CD4-positive, alpha-beta T cell treated with Interleukin-15 for 1 hour (primary cell): ENCODE measurements at places on chromosomes 2 and 18.
A peak's percentile ranks its signal among the peaks of the same experiment; 100 is the strongest.

- no peak for DNase-seq
These were observed 4.5 kb downstream of the ANKRD53 start for GRCh38 chr2:70982971-70983370.

DNA sequence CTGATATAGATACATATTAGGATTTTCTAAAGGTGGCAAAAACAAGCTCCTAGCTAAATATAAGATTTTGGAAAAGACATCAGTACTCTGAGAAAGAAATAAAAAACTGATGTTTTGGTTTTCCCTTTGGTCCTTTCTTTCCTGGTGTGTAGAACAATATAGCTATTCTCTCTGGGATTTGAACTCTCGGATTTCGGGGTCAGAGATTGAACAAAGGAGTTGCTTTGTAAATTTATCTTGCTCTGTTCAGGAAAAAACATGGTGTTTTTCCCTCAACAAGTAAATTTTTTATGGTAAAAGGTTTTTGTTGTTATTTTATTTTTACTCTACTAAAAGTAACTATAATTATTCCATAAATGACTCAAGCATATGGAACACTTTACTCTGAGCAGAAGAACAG is 889.3 kb downstream of the ERBB4 start:
- no peak for DNase-seq

DNA sequence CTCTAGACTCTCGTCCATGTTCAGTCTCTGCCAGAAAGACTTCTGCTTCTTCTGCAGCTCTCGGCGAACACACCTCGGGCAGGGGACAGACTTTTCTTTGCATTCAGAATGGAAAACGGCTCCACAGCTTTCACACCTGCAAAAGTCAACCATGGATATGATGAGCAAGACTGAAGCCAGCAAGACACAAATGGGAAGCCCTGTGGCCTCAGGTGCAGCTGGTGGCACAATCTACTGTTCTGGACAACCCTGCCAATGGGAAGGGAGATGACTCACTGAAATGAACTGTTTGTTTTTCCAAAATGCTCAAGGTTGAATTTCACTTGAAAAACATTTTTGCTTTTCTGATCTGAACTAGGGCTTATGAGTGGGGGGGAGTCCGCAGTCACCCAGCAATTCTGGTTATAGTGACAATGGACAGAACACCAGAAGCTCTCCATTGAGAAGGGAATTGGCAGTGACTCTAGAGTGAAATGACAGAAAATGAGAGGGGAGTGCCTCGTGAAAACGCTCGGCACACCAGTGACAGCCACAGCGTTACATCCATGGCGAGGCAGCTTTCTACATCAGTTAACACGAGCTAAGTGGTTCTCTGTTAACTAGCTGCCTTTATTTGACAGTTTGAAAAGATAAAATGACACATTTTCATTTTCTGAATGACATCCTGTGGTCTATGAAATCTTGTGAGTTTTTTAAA is 58.8 kb upstream of the FZD5 start:
- no peak for DNase-seq

- no peak for DNase-seq
These were observed 276.7 kb downstream of the CALCRL start for GRCh38 chr2:187171318-187171717.

DNA sequence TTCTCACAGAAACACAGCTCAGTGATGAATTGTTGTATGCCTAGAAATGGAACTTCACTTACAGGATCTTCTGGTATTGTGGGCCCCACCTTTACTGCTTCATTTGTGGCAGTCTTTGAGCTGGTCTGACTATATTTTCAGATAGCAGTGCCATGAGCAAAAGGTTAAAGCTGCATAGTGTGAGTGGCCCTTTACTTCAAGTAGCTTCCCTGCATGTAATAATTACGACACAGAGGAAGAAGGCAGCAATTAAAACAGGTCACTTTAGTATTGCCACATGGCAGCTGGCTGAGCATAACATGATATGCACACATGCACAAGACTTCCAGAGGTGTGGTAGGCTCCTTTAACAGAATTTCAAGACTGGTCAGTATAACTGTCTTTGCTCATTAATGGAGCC is 426.3 kb upstream of the ZEB2 start:
- no peak for DNase-seq

DNA sequence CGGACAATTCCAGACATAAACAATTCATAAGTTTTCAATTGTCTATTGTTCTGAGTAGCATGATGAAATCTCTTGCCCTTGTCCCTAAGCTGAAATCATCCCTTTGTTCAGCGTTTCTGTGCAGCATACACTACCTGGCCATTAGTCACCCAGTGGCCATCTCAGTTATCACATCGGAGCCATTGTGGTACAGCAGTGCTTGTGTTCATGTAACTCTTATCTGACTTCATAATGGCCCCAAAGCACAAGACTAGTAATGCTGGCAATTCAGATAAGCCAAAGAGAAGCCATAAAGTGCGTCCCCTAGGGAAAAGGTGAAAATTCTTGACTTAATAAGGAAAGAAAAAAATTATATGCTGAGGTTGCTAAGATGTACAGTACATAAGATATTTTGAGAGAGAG is 127.2 kb downstream of the FHOD3 start:
- DNase-seq: no peak

DNA sequence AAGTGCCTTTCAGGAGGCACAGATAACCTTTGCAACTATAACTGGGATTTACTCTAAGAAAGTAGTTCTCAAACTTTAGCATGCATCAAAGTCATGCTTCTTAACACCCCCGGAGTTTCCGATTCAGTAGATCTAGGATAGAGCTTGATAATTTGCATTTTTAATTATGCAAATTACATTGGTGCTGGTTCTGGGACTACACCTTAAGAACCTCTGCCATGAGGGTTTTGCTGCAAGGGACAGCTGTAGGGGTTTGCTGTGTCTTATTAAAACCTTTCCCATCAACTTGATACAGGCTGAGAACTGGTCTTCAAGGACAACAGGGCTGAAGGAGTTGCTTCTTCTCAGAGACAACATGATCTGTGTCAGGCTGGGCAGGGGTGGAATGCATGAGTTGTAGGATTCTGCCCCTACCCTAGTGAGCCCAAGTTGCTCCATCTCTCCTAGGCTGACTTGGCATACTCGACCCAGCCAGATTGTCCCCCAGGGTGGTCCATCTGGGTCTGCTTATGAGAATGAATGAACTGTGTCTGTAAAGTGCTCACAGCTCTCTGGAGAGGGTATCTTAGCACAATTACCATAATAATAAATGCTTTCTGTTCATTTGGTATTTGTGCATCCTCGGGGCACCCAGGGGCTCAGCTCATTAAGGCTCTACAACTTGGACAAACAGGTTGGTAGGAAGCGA is 232.7 kb downstream of the CLIP4 start:
- DNase-seq: no peak

DNA sequence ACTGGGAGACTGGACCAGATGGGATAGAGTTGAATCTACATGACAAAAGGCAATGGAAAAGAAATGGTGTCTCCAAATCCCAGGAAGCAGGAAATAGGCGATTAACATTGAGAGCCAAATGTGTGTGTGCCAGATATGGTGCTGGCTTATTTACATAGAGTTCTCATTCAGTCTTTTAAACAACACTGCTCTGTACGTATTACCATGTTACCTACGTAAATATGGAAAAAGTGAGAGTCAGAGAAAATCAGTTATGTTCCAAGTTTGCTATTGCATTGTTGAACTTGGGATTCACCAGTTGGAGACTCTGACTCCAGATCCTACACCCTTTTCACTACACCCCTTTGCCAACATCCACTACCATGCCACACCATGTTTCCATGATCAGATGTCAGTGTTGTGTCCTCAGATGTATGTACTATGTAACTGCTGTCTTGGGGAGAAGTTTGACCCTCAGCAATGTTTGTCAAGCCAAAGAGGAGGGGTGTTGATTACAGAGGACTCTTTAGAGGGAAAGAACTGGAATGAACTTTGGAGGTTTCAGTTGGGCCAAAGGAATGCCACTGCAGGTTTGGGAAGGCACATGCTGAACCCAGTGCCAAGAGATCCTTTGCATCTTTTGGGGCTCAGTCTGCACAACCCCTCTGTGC is 19.6 kb upstream of the GREB1 start:
- DNase-seq: no peak

- DNase-seq: no peak
These were observed 79.7 kb downstream of the FAM210A start for GRCh38 chr18:13646633-13647032.

- no peak for DNase-seq
These were observed 93.0 kb downstream of the NRP2 start for GRCh38 chr2:205775097-205775877.

- DNase-seq: no peak
These were observed 59.0 kb downstream of the SDC1 start for GRCh38 chr2:20165677-20166509.

DNA sequence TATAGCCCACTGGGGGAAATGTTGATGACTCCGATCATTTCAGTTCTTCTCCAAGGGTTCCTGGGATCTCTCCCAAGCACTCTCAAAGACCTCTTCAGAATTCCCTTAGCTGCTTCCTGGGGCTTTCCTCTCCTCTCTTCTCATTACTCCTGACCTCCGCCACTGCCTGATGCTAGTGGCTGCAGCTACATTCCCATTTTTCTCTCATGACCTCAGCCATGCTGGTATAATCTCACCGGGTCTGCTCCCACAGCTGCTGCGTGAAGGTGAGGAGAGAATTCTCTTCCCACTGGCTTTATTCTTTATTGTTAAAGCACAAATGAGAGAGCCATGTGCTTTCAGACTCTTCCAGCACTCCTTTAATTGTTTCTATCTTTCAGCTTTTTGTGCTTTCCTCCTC is 312.0 kb upstream of the ETAA1 start:
- DNase-seq: no peak

DNA sequence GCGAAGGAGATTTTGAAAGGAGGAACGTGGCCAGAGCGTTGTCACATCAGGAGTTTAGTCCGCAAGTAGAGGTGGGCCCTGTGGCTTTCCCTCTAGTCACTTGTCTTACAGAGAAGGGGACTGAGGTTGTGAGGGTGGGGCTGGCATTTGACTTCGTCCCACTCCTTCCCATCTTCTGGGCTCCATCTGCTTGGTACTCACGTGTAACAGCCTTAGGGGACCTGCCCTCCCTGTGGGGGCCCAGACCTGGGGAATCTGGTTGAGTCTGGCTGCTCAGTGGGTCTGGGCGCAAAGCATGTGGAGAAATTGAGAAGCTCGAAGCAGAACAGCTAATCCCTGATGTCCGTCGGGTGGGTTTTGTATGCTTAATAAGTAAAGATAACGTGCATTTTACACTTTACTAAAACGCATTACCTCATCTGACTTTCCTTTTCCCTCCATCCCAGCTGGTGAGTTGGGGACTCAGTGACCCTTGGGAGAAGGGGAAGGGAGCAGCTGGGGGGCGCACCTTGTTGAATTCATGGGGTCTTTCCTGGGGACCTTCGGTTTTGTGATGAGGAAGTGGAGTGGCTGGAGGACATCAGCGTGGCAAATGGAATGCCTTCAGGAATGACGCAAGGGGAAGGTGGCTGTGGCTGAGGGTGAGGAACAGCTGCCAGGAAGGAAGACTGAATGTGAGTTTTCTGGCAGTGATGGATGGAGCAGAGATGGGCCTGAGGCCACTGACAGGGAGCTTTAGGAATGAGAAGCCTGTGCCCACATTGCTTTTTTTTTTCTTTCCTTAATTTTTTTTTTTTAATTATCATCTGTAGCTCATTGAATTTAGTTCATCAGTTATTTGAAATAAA is 44.8 kb downstream of the ASAP2 start:
- no peak for DNase-seq

DNA sequence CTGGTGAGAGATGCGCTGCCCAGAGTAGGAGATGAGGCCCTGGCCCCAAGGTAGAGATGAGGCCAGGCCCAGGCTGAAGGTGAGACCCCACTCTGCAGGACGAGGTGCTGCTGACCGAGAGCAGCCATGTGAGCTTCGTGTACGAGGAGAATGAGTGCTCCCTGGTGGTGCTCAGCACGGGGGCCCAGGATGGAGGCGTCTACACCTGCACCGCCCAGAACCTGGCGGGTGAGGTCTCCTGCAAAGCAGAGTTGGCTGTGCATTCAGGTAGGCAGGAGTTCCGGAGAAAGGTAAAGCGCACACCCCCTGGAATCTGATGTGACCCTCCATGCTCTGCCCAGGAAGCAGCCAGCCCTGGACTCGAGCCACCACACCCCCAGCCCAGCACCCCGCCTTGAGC is 21.5 kb upstream of the GMPPA start:
- DNase-seq: no peak

- no peak for DNase-seq
These were observed 124.2 kb upstream of the ARL4C start for GRCh38 chr2:234621120-234621519.

DNA sequence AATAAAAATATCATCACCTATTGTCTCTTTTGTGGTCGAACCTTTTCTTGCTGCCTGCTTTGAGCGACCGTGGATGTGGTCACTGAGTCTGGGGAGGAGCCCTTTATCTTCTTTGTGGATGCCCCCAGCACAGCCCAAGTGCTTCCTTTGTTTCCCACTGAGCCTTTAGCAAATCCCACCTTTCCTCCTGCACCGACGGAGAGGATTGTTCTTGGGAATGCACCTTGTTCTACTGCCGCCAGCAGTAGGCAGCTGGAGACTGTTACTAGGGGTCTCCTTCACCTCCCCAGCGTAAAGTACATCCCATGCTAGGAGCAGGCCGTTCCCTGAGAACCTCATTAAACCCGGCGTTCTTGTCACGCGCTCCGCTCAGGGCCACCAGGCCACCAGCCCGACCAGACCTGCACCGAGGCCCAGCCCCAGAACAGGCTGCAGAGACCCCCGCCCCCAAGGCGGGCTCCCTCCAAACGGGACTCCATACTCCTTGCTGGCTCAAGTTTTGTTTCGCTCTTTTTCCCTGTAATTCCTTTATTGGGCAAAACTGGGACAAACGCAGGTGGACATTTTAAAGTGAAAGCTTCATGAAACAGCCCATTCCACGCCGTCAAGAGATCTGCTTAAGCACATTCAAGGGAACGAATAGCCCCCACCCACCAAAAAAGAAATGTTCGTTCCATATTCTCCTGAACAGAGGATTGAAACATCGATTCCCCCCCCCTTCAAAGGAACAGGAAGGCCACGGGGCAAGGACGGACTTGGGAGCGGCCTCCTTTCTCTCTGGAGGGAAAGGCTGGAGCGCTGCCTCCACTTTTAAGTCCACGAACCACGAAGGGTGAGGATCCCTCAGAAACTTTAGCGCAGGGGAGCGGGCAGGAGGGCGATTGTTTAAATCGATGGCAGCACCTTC is 1.1 kb upstream of the MAT2A start:
- DNase-seq: peak; percentile 19

DNA sequence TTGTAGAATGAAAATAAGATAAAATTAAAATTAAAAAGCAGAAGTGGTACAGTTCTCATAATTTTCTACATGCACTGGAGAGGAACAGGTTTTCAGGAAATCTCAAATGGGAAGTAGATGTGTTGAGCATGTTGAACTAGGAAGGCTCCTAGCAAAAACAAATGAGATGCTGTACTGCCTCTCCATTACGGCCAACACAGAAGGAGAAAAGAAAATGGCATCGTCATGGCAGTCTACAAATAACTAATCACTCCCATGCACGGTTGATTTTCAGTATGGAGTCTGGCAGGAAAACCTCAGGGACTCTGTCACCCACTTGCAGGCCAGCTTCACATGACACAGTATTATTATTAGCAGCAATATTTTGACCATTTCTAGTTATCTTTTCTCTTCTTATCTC is 278.7 kb downstream of the NRXN1 start:
- DNase-seq: no peak

- no peak for DNase-seq
These were observed 292.5 kb upstream of the TRIB2 start for GRCh38 chr2:12424219-12424618.

- DNase-seq: no peak
These were observed 54.9 kb upstream of the RBM44 start for GRCh38 chr2:237743561-237744269.

- DNase-seq: peak; percentile 22
These were observed 37.4 kb downstream of the AFF3 start for GRCh38 chr2:100104718-100105677.

- peak; percentile 18 for DNase-seq
These were observed 75.7 kb downstream of the TTC21B start for GRCh38 chr2:165877565-165878550.

GRCh38 chr2:230866756-230867523 is 2.2 kb downstream of the ITM2C start:
- DNase-seq: peak; percentile 78
